SHP77 treated with DMSO at 0.1 percent for 48 hours (cell line): ENCODE measurements at places on chromosomes 3 and 15.
A peak's percentile ranks its signal among the peaks of the same experiment; 100 is the strongest.

DNA sequence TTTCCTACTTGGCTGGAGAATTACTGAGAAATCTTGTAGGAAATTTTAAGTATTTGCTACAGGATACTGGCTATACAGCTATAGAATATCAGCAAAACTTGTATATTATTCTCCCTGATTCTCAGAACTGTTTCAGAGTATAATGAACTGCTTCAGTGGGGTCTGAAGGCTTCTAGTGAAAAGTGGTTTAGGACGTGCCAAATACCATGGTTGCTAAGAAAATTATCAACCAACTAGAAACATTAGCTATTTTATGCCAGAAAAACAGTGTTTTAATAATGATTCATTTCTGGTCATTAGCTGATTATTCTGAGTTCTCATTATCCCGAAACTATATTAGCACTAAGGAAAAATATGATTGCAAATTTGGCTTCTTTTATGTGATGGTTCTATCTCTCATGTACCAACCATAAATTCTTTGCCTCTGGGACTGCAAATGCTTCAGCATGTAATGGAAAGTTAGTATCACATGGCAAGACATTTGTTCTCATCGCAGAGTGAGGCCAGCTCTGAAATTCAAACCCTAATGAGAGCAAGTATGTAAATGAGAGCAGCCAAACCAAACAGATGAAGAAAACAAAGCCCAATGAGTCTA is 11.0 kb upstream of the TSC22D2 start:
- DNase-seq: no peak

DNA sequence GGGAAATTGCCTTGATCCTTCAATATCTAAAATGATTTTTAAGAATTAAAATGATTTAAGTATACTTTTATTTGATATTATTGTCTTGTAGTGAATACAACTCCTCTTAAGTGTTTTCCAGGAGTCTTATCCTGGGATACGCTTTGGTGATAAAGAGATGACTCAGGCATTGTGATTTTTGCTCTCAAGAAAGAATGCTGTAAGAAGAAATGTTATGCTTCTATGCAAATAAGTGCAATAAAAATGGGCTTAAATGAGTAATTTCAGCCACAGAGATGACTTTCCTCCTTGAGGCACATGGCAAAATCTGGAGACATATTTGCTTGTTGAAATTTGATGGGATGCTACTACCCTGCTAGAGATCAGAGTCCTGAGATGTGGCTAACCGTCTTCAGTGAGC is 358.6 kb upstream of the BCHE start:
- DNase-seq: no peak

DNA sequence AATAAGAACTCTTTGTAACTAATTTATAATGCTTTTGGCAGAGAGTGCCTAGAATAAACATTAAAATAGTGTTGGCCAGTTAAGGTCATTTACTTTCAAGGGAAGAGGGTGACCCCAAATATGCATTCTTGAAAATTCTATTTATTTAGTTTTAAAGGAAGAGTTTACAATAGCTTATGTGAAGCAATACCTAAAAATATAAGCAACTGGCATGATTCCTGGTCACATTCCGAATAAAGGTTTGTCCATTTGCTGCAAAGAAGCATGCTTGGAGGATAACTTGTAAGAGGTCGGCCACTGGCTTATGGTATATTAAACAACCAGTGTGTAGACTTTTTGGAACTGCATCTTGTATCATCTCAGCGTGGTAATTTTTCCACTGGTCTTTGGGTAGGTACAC is 10.2 kb downstream of the MITF start:
- no peak for DNase-seq

GRCh38 chr15:98796685-98797357 is 148.5 kb downstream of the IGF1R start:
- no peak for DNase-seq

GRCh38 chr3:184177331-184177731 is 2.7 kb downstream of the AP2M1 start:
- no peak for DNase-seq

- DNase-seq: peak; percentile 41
These were observed 46.3 kb downstream of the GPR171 start for GRCh38 chr3:151156618-151157216.

- DNase-seq: no peak
These were observed 182.0 kb downstream of the LRTM1 start for GRCh38 chr3:54745843-54746242.

DNA sequence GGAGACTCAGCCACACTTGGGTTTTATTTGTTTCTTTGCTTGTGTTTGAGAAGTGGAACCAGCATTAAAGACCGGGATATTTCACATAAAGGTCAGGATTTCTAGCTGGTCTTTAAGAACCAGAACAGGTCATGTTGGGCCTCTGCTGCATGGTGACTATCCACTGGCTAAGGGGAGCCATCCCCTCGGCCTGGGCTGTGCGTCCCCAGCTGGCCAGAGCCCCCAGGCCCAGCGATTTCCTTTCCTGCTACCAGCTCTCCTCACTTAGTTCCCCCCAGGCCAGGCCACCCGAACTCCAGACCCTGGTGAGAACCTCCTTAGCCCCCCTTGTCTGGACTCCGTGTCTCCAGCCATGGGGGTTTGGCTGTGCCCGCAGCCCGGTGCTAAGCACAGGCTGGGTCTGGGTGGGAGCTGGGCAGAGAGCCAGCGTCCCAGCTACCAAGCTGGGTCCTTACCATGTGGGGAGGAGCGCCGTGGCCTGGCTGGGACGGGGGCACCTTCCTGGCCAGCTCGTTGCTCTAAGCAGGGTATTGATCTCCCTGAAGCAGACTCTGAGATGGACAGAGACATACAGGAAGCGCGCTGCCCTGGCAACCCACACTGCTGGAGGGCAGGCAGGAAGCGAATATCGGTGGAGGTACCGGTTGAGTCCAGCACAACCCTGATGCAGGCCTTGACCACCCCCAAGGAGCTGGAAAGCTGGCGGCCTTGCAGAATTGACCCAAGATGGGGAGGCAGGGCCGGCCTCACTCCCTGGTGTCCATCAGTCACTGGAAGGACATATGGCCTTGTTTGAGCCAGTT is 49.4 kb downstream of the KLF15 start:
- DNase-seq: no peak
